Bladder microvascular endothelial cell (primary cell): ENCODE measurements at places on chromosomes 4 and X. TPM values are rescaled to one million over a fixed set of nuclear protein-coding genes. Genes with fewer than 3 reads are reported as not detected.

Gene GRIA3
- 0.32 TPM in 1 of 2 replicates, not detected in the other for total RNA-seq

Gene UGT2A3
- total RNA-seq = not detected in 2 replicates

Gene RASL11B
- not detected in 2 replicates for total RNA-seq

Gene ADGRG2
- not detected in 2 replicates for total RNA-seq

Gene POLN
- total RNA-seq = 2.3 and 4.3 TPM in 2 replicates

Gene PLP1
- 0.25 TPM in 1 of 2 replicates, not detected in the other for total RNA-seq

Gene ACSL1
- total RNA-seq = 8.2 and 10.8 TPM in 2 replicates

Gene ARHGAP36
- not detected in 2 replicates for total RNA-seq

Gene GPR143
- 1.5 and 2.0 TPM in 2 replicates for total RNA-seq

Gene DCTD
- 47.6 and 112 TPM in 2 replicates for total RNA-seq

Gene TCEAL2
- not detected in 2 replicates for total RNA-seq

Gene CXorf49
- total RNA-seq = not detected in 2 replicates

Gene SAGE1
- total RNA-seq = not detected in 2 replicates

Gene KLB
- total RNA-seq = 0.06 TPM in 1 of 2 replicates, not detected in the other

Gene LRAT
- total RNA-seq = 0.06 TPM in 1 of 2 replicates, not detected in the other

Gene PPP1R2C
- not detected in 2 replicates for total RNA-seq

Gene PITX2
- total RNA-seq = 0.16 TPM in 1 of 2 replicates, not detected in the other

Gene AWAT2
- total RNA-seq = 0.25 TPM in 1 of 2 replicates, not detected in the other
